ENCODE measurements at places on chromosomes 12 and 14.

DNA sequence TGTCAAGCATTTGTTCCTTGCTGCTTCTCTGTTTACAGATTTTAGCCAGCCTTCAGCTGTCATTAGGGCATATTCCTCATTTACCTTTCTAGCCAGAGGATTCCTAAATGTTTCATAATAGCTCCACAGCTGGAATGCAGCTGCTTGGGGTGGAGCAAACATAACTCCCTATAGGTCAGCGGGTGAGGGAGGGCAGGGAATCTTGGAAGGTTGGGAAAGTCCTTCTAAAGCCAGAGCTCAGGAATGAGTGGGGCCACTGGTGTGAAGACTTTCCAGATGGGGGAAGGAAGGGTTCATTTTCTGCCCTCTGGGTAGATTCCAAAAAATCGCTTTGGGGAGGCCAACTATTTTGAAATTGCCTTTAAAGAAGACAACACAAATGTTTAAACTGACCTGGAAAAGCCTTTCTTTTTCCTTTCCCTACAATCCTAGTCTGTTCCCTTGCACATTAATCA is 16.3 kb upstream of the IRF2BPL start:
- DNase-seq = no peak

DNA sequence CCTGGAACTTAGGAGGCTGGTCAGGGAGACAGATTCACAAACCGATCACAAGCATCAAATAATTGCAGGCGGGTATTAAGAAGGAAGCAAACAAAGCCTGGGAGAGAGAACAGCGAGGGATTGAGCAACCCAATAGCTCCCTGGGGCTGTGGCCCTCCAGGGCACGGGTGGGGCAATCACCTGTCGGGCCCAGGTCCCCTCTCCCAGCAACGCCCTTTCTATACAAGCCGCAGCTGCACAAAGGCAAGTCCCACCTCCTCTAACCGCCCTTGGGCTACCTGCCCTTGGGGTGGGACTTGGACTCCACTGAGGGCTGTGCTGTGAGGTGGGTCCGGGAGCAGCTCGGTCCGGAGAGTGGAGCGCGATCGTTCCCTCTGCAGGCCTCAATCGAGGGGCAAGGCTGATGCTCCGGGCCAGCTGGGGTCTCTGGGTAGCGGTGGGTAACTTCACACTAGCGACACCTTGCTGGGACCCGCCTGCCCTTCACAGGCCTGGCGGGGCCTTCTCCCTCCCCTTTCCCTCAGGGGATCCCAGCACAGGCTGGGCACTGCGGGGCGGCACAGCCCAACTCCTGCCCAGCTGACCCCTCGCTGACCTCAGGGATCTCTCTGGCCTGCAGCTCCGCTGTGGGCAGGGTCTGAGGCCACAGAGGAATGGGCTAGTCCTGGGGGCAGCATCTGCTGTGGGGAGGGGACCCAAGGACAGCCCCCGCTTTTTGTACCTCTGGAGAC is 8.0 kb downstream of the PHB2 start:
- DNase-seq = no peak

- no peak for DNase-seq
These were observed 706 bp downstream of the PRMT5 start for GRCh38 chr14:22928237-22929103.

DNA sequence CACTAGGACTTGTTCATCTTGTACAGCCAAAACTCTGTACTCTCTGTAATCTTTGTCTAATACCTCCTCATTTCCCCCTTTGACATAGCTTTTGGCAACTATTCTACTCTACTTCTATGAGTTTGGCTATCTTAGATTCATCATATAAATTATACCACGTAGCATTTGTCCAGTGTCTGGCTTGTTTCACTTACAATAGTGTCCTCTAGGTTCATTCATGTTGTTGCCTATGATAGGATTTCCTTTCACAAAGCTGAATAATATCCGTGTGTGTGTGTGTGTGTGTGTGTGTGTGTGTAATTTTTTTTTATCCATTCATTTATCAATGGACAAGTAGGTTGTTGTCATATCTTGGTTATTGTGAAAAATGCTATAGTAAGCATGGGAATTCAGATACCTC is 209.5 kb downstream of the KCNC2 start:
- DNase-seq = no peak

DNA sequence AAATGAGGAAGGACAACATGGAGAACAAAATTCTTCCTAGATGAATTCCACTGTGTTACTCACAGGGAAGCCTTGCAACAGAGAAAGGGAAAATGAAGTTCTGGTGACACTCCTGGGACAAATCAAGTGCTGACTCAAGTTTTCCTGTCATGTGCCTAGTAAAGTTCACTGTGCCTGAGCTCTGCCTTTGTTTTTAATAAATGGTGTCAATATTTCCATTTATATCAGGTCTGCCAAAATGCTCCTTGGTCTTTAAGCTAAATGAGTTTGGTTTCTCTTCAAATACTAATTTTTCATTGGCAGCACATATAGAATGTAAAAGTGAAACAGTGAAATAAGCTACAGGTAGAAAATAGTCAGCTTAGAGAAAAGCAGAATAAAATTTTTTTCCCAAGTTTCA is 33.0 kb downstream of the HIGD1C start:
- no peak for DNase-seq

GRCh38 chr14:97021001-97021400 is 223.8 kb downstream of the VRK1 start:
- DNase-seq = no peak

DNA sequence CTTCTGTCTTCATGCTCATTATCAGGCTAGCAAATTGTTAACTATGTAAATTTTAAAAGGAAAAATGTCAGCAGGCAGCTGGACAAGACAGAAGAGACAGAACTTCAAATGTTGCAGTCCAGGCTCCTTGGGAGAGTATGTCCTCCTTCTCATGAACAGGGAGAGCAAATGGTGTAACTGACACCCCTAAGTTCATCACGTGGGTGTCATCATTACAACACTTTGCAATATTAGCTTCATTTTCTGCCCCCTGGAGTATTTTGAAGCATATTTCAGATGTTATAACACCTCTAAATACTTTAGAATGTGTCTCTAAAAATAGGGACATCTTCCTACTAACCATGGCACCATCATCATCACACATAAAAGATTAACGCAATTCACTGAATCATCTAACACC is 62.1 kb downstream of the ZNF664 start:
- no peak for DNase-seq

- no peak for DNase-seq
These were observed 40.7 kb downstream of the TMTC1 start for GRCh38 chr12:29743077-29743476.

GRCh38 chr12:70853326-70853725 is 67.2 kb downstream of the PTPRR start:
- DNase-seq = no peak

- no peak for DNase-seq
These were observed 394.5 kb upstream of the ATP2B1 start for GRCh38 chr12:90102957-90103652.

DNA sequence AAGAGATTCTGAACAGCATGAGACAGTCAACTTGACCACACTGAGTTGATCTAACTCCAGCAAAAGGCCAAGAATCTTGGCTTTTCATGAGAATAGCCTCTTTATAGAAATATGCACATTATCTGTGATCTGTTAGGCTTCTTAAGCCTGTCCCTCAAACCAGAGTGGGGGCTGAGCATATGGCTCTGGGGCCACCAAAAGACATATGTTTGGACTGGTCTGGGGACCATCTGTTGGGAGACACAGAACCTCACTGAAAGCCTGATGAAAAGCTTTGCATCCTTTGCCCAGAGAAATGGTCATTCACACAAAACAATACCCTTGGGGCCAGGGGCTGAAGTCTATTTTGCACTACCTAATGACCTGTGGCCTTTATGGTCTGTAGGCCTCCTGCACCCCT is 165.3 kb upstream of the PRMT8 start:
- DNase-seq = no peak

DNA sequence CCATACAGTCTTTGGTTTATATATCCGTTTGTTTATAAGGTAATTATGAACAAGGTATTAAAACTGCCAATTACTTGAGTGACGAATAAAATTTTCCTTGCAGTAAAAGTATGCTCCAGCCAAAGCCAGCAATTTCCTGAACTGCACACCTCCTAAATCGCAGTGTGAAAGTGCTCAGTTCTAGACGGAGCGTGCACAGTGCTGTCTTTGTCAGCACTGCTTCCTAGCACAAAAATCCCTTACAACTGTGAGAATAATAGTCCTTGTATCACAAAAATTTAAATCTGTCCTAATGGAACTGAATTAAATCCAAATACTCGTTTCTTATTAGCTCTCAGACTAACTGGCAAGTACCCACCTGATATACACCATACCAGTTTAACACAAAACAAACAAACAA is 26.3 kb downstream of the LRIG3 start:
- DNase-seq = peak; percentile 69

DNA sequence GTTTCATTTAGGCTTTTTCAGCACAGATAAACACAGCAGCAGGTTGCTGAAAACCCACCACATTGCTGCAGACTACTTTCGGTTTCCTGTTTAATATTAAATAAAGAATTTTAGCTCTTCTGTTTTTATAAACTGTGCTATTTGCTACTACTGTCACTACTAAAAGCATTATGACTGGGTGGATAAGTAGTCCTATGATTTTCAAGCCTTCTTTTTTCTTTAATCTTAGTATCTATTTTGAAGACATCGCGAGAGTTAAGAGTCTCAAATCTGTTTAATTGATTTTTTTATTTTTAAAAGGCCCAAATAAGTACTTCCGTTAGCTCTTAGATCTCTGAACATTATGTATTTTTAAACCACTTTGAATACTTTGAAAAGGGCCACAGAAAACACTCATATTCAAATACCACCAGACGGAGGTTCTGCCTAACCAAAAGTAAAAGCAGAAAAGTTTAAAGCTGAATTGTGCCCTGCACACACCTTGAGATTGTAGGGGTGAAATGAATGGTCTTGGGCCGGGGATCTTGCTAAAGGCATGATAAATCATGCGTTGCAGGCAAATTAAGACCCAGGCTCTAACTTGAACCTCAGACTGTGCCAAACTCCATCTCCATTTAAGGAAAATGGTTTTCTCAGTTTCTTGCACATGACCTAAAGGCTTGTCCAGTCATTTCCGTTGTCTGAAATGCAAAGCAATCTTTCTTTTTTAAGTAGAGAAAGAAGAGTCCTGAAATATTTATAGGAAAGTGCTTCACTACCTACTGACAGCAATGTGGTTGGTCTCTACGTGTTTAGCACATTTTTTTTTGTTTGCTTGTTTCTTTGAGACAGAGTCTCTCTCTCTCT is 13.6 kb upstream of the FOXN3 start:
- no peak for DNase-seq

GRCh38 chr14:80215081-80215480 is 3.8 kb upstream of the DIO2 start:
- DNase-seq = no peak

GRCh38 chr14:32934881-32935633 is 3.6 kb upstream of the NPAS3 start:
- DNase-seq = no peak

DNA sequence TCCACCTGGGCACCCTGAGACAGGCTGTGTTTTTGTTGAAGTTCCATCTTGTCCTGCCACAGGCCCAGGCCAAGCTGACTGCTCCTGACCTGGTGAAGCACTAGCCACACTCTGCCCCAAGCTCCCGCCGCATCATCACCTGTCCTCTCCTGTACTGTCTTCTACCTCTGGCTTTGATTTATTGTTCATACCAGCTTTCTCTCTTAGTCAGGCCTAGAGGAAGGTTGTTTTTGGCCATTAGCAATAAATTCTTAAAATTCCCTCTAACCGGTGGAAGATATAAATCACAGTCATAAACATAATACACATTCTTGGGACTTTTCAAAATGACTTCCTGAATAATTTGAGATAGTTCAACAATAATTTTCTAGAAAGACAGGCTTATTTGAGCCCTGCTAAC is 169.4 kb downstream of the DAD1 start:
- no peak for DNase-seq

- DNase-seq = no peak
These were observed 38.9 kb downstream of the TPCN1 start for GRCh38 chr12:113260127-113260526.

DNA sequence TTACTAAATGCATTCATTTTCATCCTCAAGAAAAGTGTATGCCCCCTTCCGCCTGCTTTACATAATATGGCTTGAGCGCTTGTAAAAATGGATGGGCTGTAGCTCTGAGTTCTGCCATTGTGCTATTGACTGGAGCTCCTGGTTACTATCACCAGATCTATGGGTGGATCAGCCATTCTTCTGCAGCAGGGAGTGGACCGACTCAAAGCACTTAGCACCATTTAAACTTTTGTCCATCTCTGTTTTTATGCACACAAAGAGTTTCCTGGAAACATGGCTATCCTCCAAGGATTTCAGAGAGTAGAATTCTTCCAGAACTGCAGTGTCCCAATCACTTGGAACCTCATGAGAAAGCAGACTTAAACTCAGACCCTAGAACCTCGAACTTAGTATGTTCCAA is 4.5 kb upstream of the NUMB start:
- DNase-seq = no peak

DNA sequence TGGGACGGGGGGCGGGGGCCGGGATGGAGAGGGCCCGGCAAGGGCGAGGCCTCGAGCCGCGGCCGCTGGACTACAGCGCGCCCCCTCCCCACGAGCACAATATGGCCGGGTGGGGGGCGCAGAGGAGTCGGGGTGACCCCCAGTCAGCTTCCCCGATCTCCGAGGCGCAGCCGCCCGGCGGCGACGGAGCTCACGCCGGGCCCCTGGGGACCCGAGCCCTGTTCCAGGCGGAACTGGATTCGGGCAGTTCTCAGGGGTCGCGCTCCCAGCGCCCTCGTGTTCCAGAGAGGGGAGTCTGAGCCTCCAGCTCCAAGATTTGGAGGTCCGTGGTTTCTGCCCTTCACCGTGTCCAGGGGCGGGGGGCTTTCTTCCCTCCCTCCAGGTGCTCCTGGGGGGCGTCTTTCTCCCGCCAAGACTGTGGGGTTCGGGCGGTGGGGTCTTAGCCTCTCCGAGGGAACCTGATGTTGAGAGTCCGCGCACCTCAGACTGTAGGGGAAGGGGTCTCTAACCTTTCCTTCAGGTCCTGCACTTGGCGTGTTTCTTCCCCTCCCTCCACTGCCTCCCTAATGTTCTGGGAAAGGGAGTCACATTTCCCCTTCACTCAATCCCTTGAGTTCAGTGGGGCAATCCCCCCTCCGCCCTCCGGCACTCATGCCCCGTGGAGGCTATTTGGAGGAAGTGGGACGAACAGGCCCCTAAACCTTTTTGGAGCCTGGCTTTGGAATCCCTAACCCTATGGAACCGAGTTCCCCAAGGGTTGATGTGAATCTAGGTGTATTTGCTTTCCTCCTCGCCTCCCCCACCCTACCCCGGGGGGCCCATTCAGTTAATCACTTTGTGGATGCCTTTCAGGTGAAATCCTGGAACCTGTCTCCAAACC is 584 bp downstream of the ACVR1B start:
- DNase-seq = no peak

Data from putamen (tissue), 1 donor.